ENCODE measurements at places on chromosomes 2 and 18. TPM values are rescaled to one million over a fixed set of nuclear protein-coding genes. Genes with fewer than 3 reads are reported as not detected.

Gene SP5
- 0.85 TPM for polyA plus RNA-seq

Gene ANKRD23
- polyA plus RNA-seq, result 7.3 TPM

Gene POTEC
- 0.03 TPM for polyA plus RNA-seq

DNA sequence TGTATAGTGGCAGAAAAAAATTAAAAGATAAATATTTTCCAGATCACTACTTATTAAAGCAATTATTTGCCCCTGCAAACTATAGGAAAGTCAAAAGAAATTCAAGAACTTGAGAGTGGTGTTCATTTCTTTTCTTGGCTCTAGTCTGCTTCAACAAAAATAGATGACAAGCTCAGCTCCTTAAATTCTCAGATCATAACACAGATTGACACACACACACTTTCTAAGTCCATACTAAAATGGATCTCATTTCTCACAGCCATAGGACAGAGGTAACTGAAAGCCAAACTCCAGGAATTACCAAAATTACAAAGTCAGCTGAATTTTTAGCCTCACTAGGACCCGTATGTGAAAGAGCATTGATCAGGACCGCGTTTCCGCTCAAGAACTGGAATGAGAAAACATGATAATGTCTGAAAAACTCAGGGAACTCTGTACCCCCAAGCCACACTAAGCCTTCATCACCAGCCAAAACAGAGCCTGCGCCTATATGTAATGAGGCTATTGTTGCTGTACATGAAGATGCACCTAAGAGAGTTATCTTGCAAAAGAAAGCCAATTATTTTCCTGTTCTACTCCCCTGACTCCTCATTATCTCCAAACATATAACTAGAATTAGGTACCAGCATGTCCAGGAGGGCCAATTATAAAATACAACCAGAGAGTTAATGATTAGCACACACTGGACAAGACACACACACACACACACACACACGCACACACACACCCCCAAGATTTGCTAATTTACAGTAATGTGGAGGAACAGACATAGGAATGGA lies 16.5 kb upstream of the EFR3B start:
- no peak for DNase-seq

Gene DSG2
- 55.5 TPM for polyA plus RNA-seq

- DNase-seq, result no peak
Measured at GRCh38 chr18:13247506-13247905, 28.9 kb downstream of the LDLRAD4 start.

GRCh38 chr2:240917684-240918257 lies 11.6 kb downstream of the CROCC2 start:
- no peak for DNase-seq

DNA sequence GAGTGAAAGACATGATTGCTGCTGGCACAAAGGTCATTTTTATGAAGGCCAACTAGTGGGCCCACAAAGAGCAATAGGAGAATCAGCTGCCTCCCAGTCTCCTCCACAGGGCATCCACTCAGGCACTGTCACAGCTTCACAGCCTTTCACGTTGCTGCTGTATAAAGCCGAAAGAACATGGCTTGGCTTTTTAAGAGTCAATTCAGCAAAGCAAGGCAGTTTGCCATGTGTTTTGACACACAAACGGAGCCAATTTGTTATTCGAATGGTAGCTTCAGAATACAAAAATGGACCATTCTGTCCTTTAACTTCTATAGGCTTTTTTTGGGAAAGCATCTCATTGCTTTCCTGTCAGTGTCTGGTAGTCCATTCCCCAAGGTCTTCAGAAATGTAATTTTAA lies 283.4 kb upstream of the PARD3B start:
- DNase-seq, result no peak

GRCh38 chr2:224410946-224411561 lies 9.1 kb upstream of the FAM124B start:
- DNase-seq, result no peak

Gene YES1
- 67.1 TPM for polyA plus RNA-seq

- DNase-seq, result no peak
Measured at GRCh38 chr2:204950695-204951346, 405.5 kb downstream of the PARD3B start.

- DNase-seq, result no peak
Measured at GRCh38 chr18:23495723-23496440, 7.4 kb upstream of the RMC1 start.

DNA sequence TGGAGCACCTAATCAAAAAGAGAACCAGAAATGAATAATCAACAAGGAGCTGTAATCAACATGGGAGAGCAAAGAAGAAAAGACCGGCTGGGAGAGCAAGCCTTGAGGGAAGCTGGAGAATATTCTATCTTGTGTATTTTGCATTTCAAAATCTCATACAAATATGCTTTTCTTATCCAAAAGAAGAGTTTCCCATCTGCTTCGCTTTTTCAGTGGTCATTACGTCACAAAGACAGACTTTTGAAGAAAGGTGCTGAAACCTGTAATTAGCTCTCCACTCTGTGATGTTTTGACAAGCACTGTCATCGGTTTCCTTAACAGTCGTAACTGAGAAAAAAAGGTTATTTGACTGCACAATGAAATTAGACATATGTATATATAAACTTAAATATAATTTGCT lies 139.1 kb upstream of the TACR1 start:
- no peak for DNase-seq

GRCh38 chr2:119306196-119306590 lies 60.4 kb downstream of the C2orf76 start:
- DNase-seq, result no peak

Gene KIAA1328
- 13.6 TPM for polyA plus RNA-seq

DNA sequence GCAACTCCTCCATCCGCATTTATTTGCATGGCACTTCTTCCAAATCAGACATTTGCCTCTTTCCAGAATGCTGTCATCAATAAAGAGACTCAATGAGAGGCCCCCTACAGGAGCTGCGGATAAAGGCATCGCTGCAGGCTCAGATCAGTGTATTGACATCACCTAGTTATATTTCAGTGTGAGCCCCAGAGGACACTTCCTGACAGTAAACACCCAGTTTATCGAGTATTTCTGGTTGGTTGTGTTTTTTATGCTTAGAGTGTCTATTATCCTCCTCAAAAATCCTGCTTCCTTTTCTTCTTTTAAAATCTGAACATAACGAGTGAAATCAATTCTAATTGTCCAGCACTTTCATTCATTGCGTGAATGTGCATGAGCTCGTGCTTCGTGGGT lies 38.8 kb downstream of the NRP2 start:
- no peak for DNase-seq

DNA sequence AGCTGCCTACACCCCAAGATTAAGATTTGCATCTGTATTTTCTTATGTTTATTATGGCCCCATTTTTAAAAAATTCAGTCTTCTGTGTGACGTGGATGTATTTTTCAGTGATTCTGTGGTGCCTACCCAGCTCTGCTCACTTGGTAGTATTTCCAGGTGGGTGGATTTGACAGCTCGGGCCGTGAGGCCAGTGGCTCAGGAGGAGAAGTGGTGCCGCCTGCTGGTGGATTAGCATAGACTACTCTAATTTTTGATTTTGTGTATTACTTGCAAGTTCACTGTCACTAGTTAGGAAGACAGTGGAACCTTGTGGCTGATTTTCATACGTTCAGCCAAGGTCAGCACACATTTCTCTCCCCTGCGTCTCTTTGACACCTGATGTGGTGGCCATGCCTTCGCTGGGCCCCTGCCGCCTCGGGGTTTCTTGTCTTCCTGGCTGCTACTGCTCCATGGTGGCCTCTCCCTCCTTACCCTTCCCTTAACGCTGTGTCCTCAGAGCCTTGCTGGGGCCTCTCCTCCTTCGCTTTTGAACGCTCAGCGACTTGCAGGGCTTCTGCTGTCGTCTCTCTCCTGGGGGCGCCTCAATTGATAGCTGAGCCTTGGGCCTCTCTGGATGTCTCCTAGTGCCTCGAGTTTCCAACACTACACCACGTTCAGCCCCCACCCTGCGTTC lies 89.4 kb downstream of the DGKD start:
- peak; percentile 30 for DNase-seq

DNA sequence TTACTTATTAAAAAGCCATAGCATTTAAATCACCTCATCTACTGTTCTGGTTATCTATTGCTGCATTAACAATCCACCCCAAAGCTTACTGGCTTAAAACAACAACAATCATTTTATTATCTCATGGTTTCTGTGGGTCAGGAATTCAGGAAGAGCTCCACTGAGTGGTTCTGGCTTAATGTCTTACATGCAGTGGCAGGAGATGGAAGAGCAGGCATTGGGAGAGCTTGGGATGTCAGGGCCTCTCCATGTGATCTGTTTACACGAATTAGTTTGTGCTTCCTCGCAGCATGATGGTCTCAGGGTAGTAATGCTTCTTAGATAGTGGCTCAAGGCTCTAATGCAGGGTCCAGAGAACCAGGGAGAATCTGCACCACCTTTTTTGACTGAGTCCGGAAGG lies 14.4 kb upstream of the REL start:
- no peak for DNase-seq

DNA sequence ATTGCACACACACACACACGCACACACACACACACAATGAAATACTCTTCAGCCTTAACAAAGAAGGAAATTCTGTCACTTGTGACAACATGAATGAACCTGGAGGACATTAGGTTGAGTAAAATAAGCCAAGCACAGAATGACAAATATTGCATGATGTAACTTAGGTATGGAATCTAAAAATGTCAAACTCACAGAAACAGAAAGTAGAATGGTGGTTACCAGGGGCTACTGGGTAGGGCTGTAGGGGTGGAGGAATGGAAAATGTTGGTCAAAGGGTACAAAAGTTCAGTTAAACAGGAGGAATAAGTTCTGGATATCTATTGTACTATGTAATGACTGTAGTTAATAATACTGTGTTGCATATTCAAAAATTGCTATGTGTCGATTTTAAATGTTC lies 29.5 kb downstream of the SCN2A start:
- no peak for DNase-seq

Gene AQP4
- 0.64 TPM for polyA plus RNA-seq

DNA sequence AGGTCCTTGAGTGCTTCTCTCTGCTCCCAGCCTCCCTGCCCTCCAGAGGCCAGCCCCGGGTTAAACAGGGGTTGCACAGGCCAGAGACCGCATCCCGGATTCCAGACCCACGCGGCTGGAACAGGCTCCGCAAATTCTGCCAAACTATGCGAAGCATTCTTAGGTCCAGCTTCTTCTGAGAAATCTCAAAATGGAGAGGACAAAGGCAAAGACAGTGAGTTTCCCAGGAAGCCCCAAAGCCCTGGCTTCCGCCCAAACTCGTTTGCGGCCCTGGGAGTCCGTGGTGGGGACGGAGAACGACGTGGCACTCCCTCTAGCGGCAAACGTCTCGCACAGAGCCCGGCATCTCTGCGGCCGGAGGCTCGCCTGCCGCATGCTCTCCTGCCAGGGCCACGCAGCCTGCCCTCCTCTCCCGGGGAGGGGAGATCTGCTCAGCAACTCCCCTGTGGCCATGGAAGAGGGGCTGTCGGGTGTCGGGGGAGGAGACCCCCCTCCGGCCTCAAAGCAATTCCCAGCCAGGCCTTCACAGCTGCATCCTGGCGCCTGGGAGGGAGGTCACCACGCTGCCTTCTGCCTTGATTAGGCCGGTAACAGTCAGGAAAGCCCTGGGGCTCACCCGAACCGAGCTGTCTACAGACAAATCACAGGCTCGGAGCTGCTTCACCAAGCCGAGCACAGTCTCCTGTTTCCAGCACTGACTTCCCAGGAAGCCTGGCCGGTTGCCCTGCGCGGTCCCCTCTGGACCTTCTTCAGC lies 33.4 kb upstream of the KLHL29 start:
- DNase-seq, result peak; percentile 70

DNA sequence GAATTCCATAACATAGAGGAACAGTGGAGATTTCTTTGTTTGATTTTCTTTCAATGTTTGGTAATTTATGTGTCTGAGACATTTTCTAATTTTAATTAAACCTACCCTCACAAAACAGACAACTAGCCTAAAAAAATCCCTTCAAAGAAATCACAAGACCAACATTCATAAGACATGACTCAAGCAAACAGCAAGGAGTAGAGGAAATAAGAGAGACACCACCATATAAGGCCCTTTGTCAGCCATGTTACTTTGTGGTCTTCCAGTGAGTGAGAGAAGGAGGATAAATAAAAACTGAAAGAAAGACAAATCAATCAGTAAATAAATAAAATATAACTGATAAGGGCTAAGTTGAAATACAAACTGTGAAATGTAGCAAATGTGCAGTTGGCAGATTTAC lies 830.8 kb upstream of the SLC39A10 start:
- no peak for DNase-seq

DNA sequence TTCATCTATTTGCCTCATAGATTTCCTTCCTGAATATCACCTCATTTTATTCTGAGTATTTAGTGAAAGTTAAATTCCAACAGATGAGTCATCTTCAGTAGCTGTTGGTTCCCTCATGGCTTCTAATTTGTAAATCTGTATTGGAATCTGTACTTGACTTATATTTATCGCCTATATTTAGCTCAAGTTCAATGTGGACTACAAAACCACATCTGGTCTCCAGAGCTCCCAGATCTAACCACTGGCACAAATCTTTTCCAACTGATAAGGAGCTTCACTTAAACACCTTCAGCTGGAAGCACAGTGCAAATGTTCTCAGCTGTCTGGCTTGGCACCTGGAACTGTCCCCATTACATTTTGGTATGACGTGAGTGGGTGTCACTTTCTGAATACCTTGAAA lies 82.8 kb upstream of the DSEL start:
- DNase-seq, result no peak

Gene SANBR
- polyA plus RNA-seq, result 25.2 TPM

DNA sequence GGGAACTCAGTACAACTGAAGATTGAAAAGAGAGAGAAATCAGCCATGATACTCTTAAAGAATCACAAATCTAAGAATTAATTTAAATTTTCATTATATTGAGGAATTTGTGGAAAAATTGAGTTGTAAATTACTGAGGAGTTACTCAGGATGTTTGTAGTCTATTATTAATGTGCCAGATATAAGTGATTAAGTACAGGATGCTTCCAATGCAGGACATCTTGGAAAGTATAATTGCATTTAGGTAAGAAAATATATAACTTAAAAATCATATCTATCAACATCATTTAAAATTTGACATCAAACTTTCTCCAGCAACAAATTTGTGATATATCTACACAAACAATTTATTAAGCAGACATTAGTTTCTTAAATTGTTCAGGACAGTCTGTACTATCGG lies 1.3 kb downstream of the CALCRL start:
- DNase-seq, result no peak

Gene ACTG2
- polyA plus RNA-seq, result 4.7 TPM

DNA sequence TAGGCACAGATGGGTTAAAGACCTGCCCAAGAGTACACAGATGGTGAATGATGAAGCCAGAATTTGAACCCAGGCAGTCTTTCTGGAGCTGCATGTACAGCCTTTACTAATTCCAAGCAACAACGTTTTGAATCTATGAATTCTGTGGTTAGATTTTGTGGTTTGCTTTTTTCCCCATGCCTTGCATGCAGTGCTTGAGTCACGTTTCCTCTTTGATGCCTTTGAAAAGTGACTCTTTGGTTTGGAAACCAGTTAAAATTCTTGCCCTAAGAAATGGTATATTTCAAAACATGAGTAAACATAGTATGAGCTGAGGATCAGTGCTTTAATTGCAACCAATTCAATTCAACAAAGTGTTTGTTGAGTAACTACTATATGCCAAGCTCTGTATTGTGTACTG lies 48.2 kb upstream of the PPM1B start:
- no peak for DNase-seq

- DNase-seq, result no peak
Measured at GRCh38 chr2:204722691-204723090, 177.4 kb downstream of the PARD3B start.

Gene PGAP1
- polyA plus RNA-seq, result 23.0 TPM
